ENCODE measurements at places on chromosomes 7 and 10. TPM values are rescaled to one million over a fixed set of nuclear protein-coding genes. Genes with fewer than 3 reads are reported as not detected.

Gene MGAM2
- total RNA-seq, result not detected

Gene MACC1
- total RNA-seq, result not detected

Gene MACROH2A2
- not detected for total RNA-seq

Gene HTRA1
- total RNA-seq, result 192 TPM

Gene ASB15
- total RNA-seq, result not detected

Gene LIPM
- total RNA-seq, result not detected

Gene SH2D4B
- total RNA-seq, result not detected

Gene ITIH5
- total RNA-seq, result not detected

Gene SPDYE5
- 0.16 TPM for total RNA-seq

Gene TMEM229A
- not detected for total RNA-seq

Gene GPER1
- total RNA-seq, result 0.25 TPM

Gene NEURL1
- 0.22 TPM for total RNA-seq

Gene GATA3
- total RNA-seq, result 30.9 TPM

Gene INHBA
- 32.3 TPM for total RNA-seq

Gene NPC1L1
- not detected for total RNA-seq

Gene C10orf67
- total RNA-seq, result not detected

Gene CDK14
- 41.5 TPM for total RNA-seq

Gene CHRM2
- total RNA-seq, result not detected

Gene BMS1
- total RNA-seq, result 22.4 TPM

Gene AGR2
- total RNA-seq, result not detected

Gene MBLAC1
- total RNA-seq, result 1.8 TPM

Gene SH3PXD2A
- total RNA-seq, result 5.1 TPM

Gene DRGX
- not detected for total RNA-seq

Gene AOAH
- total RNA-seq, result not detected

Gene NODAL
- not detected for total RNA-seq

Gene RGR
- not detected for total RNA-seq

Gene CPA5
- not detected for total RNA-seq
